ENCODE measurements at places on chromosomes 4 and X. TPM values are rescaled to one million over a fixed set of nuclear protein-coding genes. Genes with fewer than 3 reads are reported as not detected.

GRCh38 chrX:44948406-44948805, 75.4 kb downstream of the KDM6A start:
- no peak for DNase-seq

The KCND1 gene
- 2.2 TPM for total RNA-seq

DNA sequence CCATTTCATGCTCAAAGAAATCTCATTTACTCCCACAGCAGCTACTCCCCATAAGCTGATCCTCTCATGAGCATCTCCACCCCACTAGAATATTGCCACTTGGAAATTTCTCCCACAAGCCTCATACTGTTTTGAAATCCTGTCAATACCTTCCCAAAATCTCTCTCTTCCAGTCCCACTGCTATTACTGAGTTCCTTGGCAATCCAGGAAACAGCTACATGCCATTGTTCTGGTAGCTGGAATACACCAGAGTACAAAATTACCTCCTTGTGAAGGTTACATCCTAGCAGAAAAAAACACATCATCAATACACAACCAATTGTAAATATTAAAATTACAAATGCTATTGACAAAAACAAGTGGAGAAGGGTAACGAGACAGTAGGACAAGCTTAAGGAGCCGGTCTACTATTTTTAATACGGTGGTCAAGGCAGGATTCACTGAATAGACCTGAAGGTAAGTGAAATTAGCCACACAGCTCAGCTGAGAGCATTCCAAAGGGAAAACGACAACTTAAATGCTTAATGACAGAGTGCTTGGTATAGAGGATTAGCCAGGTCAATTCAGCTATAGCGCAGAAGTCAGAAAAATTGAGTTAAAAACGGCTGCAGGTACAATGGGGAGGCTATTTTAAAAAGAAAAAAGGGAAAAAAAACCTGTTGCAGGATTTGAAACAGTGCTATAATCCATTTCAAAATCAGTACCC, 6.4 kb downstream of the RPL9 start:
- DNase-seq = no peak

- DNase-seq = no peak
These were observed 249.8 kb upstream of the ANXA10 start for GRCh38 chr4:167842487-167842886.

- no peak for DNase-seq
These were observed 23.1 kb upstream of the BMP2K start for GRCh38 chr4:78753091-78753490.

DNA sequence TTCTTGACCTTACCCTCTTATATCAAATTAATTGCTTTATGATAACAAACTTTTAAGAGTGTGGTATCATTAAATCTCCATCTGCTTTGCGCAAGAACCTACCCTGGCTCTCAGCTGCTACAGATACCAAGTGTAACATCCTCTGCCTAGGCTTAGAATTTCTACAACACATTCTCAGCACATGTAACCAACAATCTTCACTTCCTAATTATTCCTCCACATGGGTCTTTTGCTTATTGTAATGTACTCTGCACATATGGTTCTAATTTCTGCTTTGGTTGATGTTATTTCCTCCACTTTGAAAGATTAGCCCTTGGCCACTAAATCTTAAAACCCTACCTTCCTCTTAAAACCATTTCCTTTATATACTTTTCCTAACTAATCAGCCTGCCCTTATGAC, 242.4 kb downstream of the ARHGAP24 start:
- DNase-seq = no peak

DNA sequence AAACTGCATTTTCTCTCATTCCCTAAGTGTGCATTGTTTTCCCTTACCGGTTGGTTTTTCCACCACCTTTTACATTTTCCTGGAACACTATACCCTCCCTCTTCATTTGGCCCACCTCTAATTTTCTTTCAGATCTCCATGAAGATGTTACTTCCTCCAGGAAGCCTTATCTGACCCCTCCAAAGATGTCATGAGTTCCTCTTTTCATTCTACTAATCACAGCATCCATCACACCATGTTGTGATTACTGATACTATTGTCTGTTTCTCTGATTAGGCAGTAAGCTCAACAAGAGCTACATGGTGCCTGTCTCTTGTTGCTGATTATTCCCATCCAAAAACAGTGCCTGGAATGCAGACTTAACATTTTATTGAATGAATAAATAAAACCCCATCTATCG, 2.9 kb upstream of the AFP start:
- DNase-seq = no peak

The IL1RAPL1 gene
- total RNA-seq = not detected

GRCh38 chr4:27289704-27290103, 429.1 kb downstream of the STIM2 start:
- no peak for DNase-seq

DNA sequence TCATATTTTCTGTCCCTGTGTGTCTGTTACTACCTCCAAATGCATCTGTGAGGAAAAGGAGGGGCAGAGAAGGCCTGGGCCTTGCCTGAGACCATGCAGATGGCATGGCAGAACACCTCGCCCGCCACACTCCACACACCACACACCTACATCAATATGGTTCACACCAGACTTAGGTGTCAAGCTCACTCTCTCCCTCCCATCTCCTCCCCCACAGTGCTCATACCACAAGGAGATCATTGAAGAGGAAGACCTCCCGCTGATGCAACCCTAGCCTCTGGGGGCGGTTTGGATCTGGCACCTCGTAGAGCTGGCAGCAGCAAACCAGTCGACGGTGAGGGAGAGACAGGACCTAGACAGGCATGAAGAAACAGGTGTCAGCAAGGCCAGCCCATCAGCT, 16.6 kb upstream of the KDM5C start:
- no peak for DNase-seq

DNA sequence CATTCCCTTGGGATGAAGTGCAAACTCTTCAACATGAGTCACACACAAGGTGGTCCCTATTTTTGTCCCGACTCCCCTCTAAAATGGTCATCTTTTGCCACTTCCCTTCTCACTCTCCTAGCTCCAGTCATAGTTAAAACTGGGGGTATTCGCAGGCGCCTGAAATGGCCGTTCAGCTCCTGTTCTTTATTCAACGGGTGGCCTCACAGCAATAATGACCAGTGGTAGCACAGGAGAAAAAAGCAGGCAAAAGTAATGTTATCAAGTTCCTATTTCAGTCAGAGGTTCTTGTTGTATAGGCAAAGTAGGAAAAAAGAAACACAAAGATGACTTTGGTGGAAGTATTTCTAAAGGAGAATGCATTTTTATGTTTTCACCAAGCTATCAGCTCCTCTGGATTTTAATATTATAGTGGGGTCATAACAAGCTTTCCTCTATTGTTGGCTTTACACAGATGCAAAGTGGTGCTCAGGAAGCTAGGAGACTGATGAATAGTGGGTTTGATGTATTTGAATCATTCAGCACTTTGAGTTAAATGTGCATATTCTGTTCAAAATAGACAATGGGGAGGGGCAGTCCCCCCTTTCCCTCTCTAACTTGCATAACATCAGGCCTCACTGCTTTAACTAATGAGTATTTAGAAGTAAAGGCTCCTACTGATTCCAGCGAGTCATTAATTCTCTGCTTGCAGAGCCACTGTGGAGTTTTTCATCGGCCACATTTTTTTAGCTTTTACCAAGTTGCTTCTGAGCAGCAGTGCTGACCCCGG, 171.2 kb upstream of the NDP start:
- DNase-seq = no peak

DNA sequence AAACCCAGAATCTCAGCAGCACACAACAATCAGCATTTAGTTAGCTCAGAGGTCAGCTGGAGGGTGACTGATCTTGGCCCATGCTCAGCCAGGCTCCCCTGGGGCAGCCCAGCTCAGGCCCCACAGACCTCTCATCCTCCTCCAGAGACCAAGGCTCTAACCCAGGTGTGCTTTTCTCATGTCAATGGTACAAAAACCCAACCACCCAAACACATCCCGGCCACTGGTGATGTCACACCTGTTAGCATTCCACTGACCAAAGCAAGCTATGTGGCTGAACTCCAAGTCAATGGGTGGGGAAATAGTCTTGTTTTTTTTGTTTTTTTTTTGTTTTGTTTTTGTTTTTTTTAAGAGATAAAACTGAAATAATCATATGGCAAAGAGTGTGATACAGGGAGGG, 77.5 kb downstream of the CYTL1 start:
- DNase-seq = no peak

The FGF5 gene
- total RNA-seq = 0.05 TPM

The SYP gene
- 0.30 TPM for total RNA-seq

GRCh38 chrX:11666164-11666563, 444 bp upstream of the ARHGAP6 start:
- DNase-seq = no peak

- DNase-seq = no peak
These were observed 86.3 kb upstream of the CITED1 start for GRCh38 chrX:72392042-72392441.

GRCh38 chr4:62344474-62344873, 1144.3 kb downstream of the ADGRL3 start:
- DNase-seq = no peak

GRCh38 chr4:141896687-141897086, 260.3 kb downstream of the IL15 start:
- no peak for DNase-seq

- no peak for DNase-seq
These were observed 249.4 kb downstream of the ADAMTS3 start for GRCh38 chr4:72319601-72320021.

DNA sequence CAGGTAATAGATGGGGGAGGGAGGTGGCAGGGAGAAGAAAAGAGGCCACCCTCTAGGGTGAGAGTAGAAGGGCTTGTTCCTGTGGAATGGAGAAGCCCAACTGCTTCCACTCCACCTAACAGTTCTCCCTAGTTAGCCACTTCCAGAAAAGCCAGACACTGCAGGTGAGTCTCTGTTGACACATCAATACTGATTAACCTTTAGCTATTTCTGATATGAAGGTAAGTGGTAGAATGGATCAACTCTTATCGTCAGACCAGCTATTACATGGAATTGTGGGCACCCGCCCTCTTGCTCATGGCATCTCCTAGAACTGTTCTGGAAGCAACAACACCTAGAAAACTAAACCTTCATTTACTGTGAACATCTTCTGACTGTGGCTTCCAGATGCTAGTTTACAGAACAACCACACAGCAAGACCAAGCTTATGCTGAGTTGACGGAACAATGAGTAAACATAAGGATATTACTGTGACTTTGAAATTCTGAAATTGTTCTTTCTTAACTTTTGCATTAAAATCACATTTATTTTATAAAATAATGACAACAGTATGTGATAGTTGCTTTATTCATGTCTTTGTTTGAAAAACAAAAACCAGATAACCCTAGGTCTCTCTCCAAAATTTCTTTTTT, 44.7 kb downstream of the ANXA3 start:
- DNase-seq = no peak

The GASK1B gene
- total RNA-seq = 1.3 TPM

DNA sequence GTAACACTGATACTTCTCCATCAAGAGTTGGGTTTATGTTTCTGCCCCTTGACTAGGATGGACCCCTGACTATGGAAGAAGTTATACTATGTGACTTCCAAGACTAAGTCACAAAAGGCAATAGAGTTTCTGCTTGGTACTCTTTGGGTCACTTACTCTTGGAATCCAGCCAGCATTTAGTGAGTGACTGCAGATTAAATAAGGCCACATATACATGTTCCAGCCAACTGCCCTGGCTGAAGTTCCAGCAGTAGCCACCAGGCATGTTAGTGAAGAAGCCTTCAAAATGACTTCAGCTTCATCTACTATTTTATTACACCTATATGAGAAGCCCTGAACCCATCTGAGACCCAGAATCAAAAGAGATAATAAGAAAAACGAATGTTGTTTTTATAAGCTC, 524.0 kb downstream of the DMD start:
- no peak for DNase-seq

The MAGEA4 gene
- not detected for total RNA-seq

The GPR50 gene
- not detected for total RNA-seq

The RAB41 gene
- not detected for total RNA-seq

GRCh38 chrX:39772057-39772832, 325.5 kb downstream of the BCOR start:
- DNase-seq = no peak

DNA sequence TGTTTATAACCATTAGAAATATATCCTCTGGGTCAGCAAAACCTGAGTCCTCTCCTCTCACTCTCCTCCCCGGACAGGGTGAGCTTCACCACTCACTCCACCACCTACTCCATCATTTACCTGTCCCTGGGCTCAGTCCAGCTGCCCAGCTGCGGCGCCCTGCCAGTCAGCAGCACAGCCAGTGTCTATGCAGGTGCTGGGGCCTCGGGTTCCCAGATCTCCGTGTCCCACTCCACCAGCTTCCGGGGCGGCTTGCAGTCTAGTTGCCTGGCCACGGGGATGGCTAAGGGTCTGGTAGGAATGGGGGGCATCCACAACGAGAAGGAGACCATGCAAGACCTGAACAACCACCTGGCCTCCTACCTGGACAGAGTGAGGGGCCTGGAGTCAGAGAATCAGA, 662.2 kb upstream of the ACTRT1 start:
- DNase-seq = no peak

DNA sequence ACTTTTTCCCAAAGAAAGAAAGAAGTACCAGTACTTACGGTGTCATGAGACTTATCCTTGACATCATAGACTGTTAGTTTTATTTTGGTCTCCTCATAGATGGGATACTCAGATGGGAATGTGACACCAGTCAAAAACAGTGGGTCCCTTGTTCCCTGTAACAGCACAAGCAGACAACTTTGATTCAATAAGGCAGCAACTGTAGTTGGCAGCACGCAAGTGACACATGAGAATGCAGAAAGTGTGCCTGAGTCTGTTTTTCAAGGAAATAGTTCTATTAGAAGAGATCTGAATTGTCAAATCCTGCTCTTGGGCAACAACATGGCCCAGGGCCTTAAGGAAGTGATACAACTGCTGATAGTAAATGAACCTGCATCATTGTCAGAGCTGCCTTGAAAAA, 443.2 kb downstream of the INPP4B start:
- DNase-seq = no peak

- DNase-seq = no peak
These were observed 21.1 kb upstream of the STIM2 start for GRCh38 chr4:26839534-26839951.

The ARHGAP24 gene
- not detected for total RNA-seq
